Activated CD8-positive, alpha-beta memory T cell treated with anti-CD3 and anti-CD28 coated beads, Interleukin-2, amount 50 U/mL, for 4 hours (primary cell): ENCODE measurements at places on chromosomes 11 and 22.

GRCh38 chr11:64742889-64743590 lies 902 bp downstream of the RASGRP2 start:
- peak; percentile 77 for DNase-seq

GRCh38 chr11:132888226-132888625 lies 644.1 kb downstream of the OPCML start:
- DNase-seq = no peak

- DNase-seq = no peak
These were observed 14.7 kb downstream of the SELENOO start for GRCh38 chr22:50215297-50216054.

DNA sequence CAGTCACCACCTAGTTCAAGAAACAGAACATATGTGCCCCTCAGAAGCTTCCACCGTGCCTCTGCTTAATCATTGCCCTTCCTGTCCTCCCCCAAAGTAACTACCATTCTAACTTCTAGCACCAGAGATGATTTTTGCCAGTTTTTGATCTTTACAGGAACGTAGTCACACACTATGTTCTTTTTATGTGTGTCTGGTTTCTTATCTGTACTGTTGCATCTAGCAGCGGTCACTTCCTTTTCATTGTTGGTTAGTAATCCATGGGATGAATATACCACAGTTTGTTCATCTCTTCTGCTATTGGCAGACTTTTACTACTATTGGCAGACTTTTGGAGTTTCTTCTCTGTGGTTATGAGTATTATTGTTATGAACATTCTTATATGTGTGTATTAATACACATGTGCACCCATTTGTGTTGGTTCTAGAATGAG lies 34.6 kb downstream of the SPECC1L start:
- no peak for DNase-seq

GRCh38 chr22:31332010-31332409 lies 14.1 kb downstream of the PATZ1 start:
- no peak for DNase-seq

- DNase-seq = no peak
These were observed 35.4 kb downstream of the CD82 start for GRCh38 chr11:44600839-44601383.

GRCh38 chr11:123742724-123743120 lies 1.3 kb upstream of the ZNF202 start:
- DNase-seq = no peak

DNA sequence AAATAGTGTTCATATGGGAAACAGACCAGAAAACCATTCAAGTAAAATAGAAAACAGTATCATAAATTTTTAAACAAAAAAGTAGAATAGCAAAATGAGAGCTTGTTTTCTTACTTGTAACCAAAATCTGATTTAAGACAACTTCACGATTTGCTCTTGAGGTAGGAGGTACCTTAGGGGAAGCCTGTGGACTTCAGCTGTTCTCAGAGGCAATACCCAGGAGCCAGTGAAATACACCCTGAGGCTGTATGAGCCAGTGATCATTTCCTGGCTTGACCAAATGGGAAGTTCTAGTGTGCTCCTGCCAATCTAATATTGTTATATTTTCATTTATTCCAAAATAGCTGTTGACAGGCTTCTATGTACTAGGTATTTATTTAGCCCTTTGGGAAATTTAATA lies 104.8 kb downstream of the ARHGAP42 start:
- DNase-seq = no peak

DNA sequence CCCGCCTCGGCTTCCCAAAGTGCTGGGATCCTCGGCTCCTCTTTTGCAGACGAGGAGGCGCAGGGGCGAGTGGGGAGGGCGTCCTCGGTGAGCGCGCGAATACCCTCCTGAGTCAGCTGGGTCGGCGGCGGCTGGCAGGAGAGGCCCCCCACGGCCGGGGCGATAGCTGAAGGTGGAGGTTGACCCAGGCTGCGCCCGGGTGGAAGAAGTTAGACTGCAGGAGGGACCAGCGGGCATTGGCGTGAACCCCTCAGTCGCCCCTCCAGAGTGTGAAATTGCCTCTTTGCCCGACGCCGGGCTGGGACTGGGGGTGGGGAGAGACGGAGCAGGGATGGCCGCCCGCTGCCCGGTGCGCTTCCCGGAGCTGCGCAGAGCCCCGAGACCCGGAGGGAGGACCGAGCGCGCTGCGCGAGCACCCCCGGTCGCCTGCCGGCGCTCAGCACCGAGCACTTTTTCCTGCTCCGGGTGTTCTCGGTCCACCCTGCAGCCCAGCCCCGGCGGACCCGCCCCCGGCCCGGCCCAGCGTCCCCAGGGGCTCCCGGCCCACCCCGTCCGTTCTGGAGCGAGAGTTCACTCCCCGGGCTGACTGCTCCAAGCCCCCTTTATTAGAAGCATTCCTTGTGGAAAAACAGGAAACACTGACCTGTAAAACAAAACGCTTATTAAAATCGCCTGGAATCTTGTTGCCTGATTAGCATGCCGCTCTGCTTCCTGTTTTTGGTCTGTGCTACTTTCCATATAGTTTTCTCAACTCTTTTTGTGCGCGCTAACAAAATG lies 13.7 kb upstream of the CPT1A start:
- peak; percentile 29 for DNase-seq

- no peak for DNase-seq
These were observed 816.9 kb upstream of the CCDC90B start for GRCh38 chr11:84103096-84103495.

- DNase-seq = no peak
These were observed 13.6 kb upstream of the PHOX2A start for GRCh38 chr11:72257570-72257969.

DNA sequence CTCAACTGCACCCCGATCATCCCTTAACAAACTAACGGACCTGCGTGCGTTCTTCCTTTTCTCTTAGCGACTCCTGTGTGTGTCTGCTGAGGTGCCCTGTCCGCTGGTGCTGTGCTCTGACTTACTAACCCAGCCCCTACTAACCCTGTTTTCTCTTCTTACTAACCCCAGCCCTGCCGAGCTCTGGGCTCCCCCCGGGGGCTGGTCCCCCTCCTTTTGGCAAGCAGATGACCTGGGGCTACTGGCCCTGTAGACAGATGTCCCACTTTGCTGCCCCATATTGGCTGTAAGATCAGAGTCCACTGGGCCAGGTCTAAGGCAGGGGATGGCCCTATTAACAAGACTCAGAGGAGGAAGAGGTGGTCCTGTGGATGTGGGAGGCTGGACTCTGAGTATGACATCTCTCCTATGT lies 14.7 kb downstream of the MIAT start:
- DNase-seq = peak; percentile 25

DNA sequence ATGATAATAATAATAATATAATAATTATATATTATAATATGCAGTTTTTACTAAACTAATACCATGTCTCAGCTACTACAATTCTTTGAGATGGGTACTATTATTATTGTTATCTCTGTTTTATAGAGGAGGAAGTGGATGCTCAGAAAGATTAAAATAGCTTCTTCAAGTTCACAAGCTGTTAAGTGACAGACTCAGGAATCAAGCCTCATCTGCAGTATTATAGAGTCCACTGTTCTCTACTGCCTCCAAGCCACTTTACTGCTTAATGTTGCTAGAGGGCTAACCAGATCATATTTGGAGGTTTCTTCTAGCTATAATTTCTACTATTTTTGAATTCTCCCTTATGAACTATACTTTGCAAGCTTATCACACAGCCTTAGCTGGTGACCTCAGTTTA lies 62.7 kb downstream of the CSTPP1 start:
- no peak for DNase-seq

- DNase-seq = no peak
These were observed 1.2 kb downstream of the GLB1L3 start for GRCh38 chr11:134277183-134278001.

- no peak for DNase-seq
These were observed 2.0 kb downstream of the CREB3L1 start for GRCh38 chr11:46279126-46280099.

DNA sequence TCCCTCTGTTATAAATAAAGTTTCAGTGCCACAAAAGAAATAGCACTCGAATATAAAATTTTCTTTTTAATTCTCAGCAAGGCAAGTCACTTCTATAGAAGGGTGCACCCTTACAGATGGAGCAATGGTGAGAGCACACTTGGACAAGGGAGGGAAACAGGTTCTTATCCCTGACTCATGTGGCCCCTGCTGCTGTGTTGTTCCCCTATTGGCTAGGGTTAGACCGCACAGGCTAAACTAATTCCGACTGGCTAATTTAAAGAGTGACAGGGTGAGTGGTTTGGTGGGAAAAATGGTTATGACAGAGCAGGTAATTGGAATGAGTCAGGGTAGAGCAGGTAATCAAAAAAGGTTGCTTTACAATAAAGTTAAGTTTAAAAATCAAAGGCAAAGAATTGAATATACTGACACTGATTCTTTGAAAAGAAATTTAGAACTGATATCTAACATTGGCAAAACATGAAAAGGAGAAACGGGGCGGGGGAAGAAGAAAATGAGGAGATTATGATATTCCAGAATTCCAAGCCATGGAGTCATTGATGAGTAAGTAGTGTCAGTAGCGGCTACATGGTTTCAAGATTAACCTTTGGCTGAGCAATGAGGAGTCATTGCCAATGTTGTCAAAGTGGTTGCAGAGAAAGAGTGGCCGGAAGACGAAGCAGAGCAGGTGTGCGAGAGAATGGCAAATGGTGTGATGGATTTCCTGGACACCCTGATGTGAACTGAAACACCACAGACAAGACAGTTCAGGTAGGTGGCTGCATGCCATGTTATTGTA lies 48.4 kb upstream of the MRGPRX1 start:
- no peak for DNase-seq

DNA sequence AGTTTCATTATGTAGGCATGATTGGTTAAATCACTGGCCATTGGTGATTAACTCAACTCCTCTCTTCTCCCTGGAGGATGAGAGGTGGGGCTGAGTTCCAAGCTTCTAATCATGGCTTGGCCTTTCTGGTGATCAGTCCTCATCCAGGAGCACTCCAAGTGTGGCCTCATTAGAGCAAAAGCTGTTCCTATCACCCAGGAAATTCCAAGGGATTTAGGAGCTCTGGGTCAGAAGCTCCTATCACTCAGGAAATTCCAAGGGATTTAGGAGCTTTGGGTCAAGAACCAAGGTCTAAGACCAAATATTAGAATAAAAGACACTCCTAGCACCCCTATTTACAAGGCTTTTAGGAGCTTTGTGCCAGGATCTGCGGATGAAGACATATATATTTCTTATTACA lies 168.0 kb upstream of the BDNF start:
- DNase-seq = no peak

- no peak for DNase-seq
These were observed 113.3 kb downstream of the ZNF280B start for GRCh38 chr22:22395245-22395644.

GRCh38 chr11:6307876-6308275 lies 12.4 kb downstream of the CAVIN3 start:
- no peak for DNase-seq

- peak; percentile 64 for DNase-seq
These were observed 16.9 kb upstream of the RAC2 start for GRCh38 chr22:37260901-37261336.
